Substantia nigra (tissue), 51 donors: ENCODE measurements at places on chromosomes 1 and 21.

- DNase-seq, result no peak
Measured at GRCh38 chr1:63917571-63918417, 144.0 kb downstream of the ROR1 start.

GRCh38 chr1:77762072-77762476 is 2.4 kb upstream of the USP33 start:
- DNase-seq, result no peak

DNA sequence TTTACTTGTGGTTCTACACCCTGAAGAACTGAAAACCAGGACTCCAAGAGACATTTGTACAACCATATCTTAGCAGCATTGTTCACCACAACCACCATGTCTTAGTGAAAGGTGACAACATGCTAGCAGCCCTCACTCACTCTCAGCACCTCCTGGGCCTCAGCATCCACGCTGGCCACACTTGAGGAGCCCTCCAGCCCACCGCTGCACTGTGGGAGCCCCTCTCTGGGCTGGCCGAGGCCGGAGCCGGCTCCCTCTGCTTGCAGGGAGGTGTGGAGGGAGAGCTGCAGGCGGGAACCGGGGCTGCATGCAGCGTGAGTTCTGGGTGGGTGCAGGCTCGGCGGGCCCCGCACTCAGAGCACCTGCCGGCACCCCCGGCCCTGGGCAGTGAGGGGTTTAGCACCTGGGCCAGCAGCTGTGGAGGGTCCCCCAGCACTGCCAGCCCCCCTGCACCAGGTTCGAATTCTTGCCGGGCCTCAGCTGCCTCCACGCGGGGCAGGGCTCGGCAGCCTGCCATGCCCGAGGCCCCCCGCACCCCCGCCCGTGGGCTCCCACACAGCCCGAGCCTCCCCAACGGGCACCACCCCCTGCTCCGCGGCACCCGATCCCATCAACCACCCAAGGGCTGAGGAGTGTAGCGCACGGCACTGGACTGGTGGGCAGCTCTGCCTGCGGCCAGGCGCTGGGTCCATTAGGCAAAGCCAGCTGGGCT is 9.2 kb downstream of the C1orf159 start:
- DNase-seq, result no peak

DNA sequence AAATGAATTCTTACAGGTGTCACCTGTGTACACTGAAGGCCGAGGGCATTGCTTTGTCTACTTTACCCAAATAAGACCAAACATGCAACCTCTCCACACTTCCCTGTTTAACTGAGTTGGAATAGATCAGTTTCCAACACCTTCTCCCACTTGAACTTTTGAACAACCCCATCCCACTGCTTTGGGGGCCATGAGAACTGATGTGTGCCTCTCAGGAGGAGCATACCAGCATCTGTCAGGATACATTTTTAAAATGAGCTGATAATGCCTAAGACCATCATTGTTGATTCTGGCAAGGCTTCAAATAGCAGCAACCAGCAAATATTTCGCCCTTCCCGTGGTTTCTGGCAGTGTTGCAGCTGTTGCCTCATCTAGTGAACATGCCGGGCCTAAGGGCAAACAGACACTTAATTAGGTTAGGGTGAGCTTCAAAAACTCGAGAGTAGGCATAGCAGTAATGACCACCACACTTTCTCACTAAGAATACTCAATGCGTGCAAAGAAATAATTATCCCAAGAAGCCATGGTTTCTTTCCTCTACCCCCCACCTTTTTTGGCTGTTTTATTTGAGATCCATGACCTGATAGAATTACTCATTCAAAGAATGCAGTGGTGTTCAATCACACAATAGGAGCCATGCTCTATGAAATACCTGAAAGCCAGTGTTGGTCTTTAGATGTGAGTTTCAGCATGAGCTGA is 63.7 kb downstream of the MAP10 start:
- no peak for DNase-seq

- no peak for DNase-seq
Measured at GRCh38 chr1:2482588-2482987, 6.5 kb downstream of the PLCH2 start.

DNA sequence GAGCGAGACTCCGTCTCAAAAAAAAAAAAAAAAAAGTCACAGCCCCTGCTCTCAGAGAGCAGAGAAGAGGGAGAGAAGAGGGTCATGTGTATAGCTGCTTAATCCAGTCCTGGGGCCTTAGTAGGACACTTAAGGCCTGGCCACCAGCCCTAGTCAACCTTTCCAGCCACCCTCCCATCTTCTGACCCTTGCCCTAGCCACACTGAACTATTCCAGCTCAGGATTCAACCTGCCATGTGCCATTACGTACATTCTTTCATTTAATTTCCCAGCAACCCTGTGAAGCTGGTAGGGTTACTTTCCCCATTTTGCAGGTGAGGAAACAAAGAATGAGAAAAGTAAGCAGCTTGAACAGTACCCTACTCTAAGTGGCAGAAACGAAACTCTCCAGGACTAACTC is 9.0 kb downstream of the FOXO6 start:
- no peak for DNase-seq

- DNase-seq, result no peak
Measured at GRCh38 chr1:222331340-222331739, 216.6 kb downstream of the HHIPL2 start.

GRCh38 chr1:53139951-53140361 is 2.5 kb downstream of the SLC1A7 start:
- DNase-seq, result no peak

- no peak for DNase-seq
Measured at GRCh38 chr1:110173466-110174105, 23.3 kb downstream of the SLC6A17 start.

DNA sequence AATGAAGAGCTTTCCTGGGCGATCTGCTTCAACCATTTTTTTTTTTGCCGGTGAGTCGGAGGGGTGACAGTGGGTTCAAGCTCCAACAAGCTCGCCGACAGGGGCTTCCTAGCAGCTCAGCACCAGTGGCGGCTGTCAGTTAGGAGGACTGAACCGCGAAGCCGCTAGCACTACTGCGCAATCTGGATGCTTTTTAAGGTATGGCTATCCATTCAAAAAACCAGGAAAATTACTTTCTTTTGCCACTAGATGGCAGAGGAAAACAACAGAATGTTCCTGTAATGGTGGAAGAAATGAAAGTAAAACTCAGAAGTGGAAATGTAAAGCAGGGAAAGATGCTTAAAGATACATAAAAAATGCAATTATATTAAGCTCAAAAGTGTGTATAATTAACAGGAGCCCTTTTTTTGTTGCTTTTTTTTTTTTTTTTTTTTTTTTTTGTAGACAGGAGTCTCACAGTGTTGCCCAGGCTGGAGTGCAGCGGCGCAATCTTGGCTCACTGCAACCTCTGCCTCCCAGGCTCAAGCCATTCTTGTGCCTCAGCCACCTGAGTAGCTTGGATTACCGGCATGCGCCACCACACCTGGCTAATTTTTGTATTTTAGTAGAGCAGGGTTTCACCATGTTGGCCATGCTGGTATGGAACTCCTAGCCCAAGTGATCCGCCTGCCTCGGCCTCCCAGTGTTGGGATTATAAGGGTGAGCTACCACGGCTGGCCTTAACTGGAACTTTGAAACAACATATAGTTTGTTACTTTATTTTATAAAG is 8.5 kb downstream of the KYAT3 start:
- DNase-seq, result no peak

- DNase-seq, result no peak
Measured at GRCh38 chr1:36771660-36772284, 262.5 kb downstream of the GRIK3 start.

DNA sequence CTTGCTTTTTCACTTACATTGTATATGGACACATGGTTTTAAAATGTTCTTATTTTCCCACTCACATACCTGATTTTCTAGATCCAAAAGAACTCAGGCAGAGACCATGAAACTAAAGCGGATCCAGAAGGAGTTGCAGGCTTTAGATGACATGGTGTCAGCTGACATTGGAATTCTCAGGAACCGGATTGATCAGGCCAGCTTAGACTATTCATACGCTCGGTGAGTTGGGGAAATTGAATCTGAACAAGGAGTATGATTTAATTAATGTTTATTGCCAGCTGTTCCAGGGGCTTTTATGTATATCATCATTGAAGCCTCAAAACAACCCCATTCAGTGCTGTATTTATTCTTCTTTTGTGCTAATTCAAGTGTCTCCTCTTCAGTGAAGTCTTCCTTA is 12.7 kb downstream of the GORAB start:
- no peak for DNase-seq

DNA sequence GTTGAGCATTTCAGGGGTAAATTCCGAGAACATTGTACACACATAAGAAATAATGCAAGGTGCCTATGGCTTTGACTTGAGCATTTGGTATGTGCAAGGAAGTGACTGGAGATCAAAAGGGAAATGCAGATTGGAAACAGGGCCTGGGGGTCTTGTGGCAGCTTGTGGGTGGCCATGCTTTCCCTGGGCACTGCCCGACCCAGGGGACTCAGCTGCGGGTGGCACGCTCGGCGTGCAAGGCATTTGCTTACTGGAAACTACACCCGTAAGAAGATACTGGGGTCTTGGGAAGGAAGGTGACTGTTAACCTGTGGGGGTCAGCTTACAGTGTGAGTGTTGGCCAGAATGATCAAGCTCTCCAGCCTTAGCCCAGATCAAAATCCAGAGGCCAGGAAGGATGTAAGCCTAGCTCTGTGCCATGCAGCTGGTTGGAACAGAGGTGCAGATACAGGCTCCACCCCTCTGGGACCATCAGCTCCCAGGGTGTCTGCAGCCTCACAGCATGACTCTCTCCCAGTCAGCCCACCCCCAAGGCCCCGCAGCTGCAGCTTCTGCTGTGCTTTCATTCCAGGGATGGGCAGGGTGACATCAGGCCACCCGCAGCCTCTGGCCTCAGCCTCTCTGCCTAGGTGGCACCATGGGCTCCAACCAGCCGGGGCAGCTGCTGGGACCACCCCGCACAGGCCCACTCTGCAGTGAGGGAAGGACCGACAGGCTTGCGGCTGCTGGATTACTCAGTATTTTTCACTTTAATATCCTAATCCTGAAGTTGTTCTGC is 55.1 kb downstream of the KIF26B start:
- DNase-seq, result no peak

DNA sequence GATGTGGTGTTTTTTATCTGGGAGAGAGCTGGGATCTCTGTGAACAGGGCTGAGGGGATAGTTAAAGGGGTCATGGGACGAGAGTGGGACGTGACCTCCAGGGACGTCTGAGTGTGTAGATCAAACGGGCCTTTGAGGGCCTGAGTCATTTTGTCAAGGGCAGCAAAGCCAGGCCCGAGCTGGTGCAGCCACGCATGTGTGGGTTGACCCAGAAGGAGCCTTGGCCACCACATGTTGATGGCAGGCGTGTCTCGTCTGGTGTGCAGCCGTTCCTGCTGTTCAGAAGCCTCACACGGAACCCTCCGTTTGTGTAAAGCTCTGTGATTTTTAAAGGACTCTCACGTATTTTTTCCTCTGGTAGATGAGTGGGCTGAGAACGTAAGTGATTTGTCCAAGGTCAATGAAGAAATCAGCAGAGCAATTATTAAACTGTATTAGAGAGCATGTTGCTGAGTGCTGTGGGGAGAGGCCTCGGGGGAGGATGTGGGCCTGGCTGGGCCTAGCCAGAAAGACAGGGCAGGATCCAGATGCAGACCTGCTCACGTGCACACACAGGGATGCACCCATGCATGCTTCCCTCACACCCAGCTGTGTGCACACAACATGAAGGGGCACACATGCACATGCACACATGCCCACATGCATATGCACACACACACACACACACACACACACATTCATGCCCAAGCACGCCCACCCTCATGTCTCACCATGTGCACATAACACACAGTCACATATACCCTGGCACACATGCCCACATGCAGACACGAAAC is 89.8 kb downstream of the AJAP1 start:
- no peak for DNase-seq

DNA sequence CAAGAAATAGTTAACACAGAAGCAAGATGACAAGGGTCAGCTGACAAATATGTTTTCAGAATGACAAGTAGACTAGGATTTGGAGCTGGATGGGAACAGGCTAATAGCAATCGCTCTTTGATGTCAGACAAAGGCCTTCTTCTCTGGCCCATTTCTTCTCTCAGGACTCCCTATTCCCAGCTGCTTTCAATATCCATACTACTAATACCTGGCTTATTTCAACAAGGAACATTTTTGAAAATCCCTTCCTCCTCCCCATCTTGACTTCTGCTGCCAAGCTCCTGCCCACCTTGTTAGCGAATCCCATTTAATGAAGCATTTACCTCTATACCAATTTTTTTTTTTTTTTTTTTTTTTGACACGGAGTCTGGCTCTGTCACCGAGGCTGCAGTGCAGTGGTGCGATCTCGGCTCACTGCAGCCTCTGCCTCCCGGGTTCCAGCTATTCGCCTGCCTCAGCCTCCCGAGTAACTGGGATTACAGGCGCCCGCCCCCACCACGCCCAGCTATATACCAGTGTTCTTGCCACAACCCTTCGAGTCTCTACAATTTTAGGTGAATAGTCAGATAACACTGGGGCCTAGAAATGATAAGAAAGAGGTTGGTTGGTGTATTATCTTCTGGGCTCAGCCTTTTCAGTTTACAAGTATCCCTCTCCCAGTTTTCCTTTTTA is 68.4 kb downstream of the MACF1 start:
- DNase-seq, result peak; percentile 22

- DNase-seq, result no peak
Measured at GRCh38 chr21:46060596-46061061, 37.3 kb upstream of the COL6A2 start.

DNA sequence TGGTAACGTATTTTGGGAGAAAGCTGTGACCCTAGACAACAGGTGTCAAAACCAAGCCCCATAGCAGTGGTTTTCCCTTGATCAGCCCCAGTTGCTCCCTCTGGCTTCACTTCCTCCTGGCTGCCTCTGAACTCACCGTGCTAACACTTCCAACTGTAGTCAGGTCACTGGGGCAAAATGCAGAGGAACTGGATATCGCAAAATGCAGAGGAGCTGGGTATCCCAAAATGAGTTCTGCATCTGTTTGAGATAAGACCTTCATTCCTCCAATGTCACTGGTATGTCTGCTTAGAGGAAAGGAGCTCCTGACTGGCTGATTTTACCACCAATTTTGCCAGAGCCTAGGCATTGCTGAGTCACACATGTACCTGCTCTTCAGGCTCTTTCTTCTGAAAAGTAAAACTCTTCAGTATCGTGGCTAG is 19.6 kb upstream of the TACSTD2 start:
- no peak for DNase-seq

GRCh38 chr1:6790146-6790545 is 4.9 kb downstream of the CAMTA1 start:
- no peak for DNase-seq

DNA sequence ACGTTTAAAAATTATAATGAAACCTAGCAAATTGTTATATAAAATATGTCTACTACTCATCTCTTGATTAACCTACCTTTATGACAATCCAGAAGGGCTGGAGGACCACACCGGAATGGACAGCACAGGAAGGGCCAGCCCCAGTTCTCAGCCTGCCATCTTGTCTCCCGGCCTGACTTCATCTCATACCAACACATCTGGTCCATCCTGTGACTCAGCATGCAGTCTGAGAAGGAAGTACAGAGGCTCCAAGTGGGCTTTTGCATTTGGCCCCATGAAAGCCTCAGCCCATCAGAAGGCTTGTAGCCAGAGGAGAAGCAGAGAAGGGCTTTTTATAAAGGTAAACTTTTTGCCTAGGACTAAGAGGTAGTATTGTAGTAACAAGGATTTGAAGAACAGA is 436.6 kb downstream of the MRPL39 start:
- DNase-seq, result no peak
